Karpas-422 (cell line): ENCODE measurements at places on chromosomes 16 and 17. TPM values are rescaled to one million over a fixed set of nuclear protein-coding genes. Genes with fewer than 3 reads are reported as not detected.

The TOP3A gene
- 19.0 and 34.9 TPM in 2 replicates for total RNA-seq

The CDK3 gene
- total RNA-seq, result 4.7 and 5.1 TPM in 2 replicates

The C1QTNF8 gene
- total RNA-seq, result not detected in 2 replicates

The EVI2B gene
- total RNA-seq, result 0.76 and 5.0 TPM in 2 replicates

DNA sequence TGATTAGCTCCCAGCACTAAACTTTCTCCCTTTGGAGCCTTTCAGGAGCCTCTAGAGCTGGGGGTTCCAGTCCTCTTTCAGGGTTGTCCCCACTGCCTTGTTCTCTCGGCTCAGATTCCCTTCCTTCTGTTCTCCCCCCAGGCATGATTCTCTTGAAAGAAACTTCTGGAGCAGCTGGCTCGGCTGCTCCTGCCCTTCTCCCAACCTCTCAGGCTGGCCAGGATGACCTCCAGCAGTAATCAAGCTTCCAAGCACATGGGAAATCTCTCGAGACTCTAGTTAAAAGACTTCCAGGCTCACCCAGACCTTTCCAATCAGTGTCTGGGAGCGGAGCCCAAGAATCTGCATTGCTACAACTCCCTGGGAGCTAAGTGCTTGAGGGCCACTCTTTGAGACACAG is 3.6 kb downstream of the SDK2 start:
- H3K27ac ChIP-seq, result no peak overlapping the region
- no peaks in the 10 kb centered on the region for H3K27me3 ChIP-seq
- no peak for DNase-seq
- H3K4me1 ChIP-seq, result no peaks in the 10 kb centered on the region

DNA sequence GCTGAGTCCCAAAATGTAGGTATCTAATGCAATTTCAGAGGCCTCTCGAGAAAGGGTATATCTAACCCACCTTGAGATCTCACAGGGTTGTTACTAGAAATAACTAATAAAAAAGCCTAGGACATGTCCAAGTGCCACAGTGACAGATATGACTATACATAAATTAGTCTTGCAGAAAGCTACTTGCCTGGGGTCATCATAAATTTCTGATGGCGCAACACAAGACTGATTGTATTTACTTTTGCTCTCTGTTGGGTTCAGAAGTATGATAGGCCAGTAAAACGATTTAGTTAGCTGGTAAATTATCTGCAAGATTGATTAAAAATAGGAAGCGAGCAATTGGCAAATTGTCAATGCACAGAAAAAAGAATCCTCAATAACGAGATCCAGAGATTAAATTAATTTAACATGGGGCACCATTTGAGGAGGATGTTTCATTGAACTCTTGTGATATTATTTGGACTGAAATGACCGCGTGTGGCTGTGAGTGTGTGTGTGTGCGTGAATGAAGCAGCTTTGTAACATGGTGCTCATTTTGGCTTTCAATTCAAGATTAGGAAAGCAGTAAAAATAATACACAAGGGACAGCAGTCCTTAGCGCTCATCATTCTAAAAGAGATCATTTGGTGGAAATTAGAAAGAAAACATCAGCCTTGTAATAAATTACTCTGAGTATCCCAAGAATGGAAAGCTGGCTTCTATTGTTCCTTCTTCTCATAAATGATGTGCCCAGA is 157.4 kb upstream of the ZFHX3 start:
- H3K4me1 ChIP-seq, result no peaks in the 10 kb centered on the region
- H3K36me3 ChIP-seq, result no peaks in the 10 kb centered on the region
- H3K4me3 ChIP-seq, result no peak overlapping the region
- no peaks in the 10 kb centered on the region for H3K27me3 ChIP-seq
- no peak overlapping the region for H3K27ac ChIP-seq
- no peak for DNase-seq

DNA sequence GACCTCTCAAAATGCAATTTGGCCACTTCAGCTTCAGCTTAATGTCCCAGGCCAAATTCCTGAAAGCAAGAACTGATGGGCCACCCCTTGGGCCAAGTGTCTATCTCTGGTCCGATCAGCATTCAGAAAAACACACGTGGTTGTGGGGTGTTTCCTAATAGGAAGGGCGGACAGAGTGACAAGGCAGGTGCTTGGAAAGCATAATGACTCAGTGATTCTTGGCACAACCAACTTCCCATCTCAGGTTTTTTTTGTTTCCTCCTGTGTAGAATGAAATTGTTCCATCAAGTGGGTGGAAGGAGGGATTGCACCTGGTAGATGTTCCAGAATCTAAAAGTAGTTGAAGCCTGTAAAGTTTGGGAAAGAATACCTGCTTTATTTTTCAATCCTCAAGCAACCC is 155.6 kb downstream of the HS3ST2 start:
- H3K4me1 ChIP-seq, result no peaks in the 10 kb centered on the region
- H3K27ac ChIP-seq, result no peak overlapping the region
- H3K4me3 ChIP-seq, result no peak overlapping the region
- no peak for DNase-seq
- H3K36me3 ChIP-seq, result no peaks in the 10 kb centered on the region

DNA sequence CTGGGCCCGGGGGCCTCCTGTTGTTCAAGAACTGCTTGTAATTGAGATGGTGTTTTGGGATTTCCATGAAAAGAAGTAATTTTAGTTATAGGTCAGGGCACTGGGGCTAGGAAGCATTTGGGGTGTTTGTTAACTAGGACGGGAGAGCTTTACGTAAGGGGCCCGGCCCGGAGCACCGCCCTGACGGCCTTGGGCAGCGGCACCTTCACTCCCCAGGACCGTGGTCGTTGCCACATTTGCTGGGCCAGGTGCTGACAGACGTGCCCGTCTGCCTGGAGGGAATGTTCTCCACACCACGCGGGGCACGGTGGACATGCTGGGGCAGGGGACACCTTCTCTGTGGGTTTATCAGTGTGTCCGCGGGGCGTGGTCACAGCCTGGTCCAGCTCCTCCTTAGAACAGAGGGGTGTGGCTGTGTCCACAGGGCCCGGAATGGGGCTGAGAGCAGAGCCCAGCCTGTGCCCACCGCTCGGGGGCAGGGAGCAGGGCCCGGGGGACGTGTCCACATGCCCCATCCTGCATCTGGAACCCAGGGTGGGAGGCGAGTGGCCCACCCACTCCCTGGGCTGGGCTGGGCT is 57.7 kb downstream of the BAIAP2 start:
- H3K36me3 ChIP-seq, result no peaks in the 10 kb centered on the region
- no peak overlapping the region for H3K27ac ChIP-seq
- no peaks in the 10 kb centered on the region for H3K27me3 ChIP-seq
- H3K4me1 ChIP-seq, result peaks cover 8% of the 10 kb centered on the region

DNA sequence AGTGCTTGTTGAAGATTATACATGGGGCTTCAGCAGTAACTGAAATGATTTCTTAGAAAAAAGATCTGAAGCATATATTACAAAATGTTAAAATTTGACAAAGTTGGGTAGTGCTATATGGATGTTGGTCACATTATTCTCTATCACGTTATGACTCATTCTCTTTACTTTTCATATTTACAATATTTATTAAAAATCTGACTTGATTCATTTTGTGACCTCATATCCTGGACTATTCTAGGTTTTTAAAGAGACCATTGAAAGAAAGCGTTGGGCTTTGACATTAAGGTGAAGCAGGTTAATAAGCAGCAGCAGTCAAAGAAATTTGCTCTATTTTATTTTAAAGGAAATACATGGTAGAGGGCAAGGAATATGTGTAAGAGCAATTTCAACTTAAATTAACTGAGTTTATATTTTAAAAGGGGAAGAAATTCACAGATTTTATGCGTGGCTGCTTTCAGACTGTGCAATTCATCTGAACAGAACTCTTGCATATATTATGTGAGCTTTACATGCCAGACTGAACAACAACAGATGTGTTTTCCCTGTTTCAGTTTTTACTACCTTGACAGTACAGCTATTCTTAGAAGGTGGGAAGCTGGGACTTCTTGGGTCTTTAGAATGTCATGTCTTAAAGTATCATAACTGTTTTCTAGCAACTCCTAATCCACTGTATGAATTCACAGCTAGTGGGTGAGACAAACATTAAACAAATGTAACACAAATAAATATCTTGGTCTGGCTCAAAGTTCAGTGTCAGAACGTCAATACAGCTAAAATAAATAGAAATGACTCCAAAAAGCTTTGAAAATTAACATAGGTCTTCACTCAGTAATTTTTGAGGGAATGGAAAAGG is 10.4 kb upstream of the FAM20A start:
- no peak for DNase-seq
- no peak overlapping the region for H3K27ac ChIP-seq
- H3K27me3 ChIP-seq, result no peaks in the 10 kb centered on the region; the same call in 1 of the 2 replicates
- H3K4me1 ChIP-seq, result no peaks in the 10 kb centered on the region
- no peak overlapping the region for H3K4me3 ChIP-seq

- H3K27ac ChIP-seq, result no peak overlapping the region
- no peaks in the 10 kb centered on the region for H3K36me3 ChIP-seq
- DNase-seq, result no peak
- H3K4me1 ChIP-seq, result no peaks in the 10 kb centered on the region
- H3K4me3 ChIP-seq, result no peak overlapping the region
- no peaks in the 10 kb centered on the region for H3K27me3 ChIP-seq
Measured at GRCh38 chr17:48563385-48563838, 14.7 kb downstream of the HOXB4 start.

DNA sequence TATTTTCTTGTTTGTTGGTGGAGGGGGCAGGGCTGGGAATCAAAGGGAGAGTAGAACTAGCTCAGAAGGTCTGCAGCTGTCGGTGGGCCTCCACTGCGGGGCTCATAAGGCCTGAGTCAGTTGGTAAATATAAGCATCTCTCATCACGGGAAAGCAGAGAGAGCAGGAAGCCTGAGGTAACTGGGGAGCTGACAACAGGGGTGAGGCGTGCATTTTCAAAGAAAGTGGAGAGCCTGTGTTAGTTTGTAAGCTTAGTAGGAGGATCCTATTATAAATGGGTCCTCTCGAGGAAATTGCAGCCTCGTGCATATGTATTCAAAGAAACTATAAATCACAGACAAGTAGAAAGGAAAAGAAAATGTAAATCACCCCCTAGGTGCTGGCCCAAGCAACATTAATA is 221.0 kb upstream of the CDH13 start:
- H3K36me3 ChIP-seq, result no peaks in the 10 kb centered on the region
- no peak overlapping the region for H3K27ac ChIP-seq
- no peak overlapping the region for H3K4me3 ChIP-seq

DNA sequence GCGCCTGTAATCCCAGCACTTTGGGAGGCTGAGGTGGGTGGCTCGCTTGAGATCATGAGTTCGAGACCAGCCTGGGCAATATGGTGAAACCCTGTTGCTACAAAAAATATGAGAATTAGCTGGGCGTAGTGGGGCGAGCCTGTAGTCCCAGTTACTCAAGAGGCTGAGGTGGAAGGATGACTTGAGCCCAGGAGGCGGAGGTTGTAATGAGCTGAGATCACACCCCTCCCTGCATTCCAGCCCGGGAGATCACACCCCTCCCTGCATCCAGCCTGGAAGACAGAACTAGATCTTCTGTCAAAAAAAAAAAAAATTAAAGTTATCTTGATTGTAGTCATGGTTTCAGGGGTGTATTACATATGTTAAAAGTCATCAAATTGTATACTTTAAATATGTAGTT is 26.8 kb upstream of the GLG1 start:
- no peak overlapping the region for H3K27ac ChIP-seq
- DNase-seq, result no peak
- H3K4me3 ChIP-seq, result no peak overlapping the region
- H3K27me3 ChIP-seq, result no peaks in the 10 kb centered on the region
- peaks cover 51% of the 10 kb centered on the region for H3K36me3 ChIP-seq

DNA sequence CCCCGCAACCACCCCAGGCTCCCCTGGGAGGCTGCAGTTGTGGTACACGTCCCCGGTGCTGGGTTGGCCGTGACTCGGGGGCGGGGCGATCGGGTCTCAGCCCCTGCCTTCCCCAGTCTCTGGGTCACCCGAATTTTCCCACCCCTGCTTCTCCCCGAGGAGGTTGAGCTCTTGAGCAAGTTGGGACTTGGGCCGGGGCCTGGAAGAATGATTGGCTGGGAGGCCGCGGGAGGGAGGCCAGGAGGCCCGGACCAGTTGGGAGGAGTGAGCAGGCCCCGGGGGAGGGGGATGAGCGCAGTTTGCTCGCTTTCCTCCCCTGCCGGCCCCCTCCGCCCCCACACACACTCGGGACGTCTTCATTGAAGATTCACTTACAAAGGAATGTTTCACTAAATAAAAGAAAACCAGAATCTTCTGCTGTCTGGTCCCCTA is 4.5 kb upstream of the HEXIM1 start:
- no peaks in the 10 kb centered on the region for H3K36me3 ChIP-seq
- H3K4me3 ChIP-seq, result no peak overlapping the region
- peaks cover 16% of the 10 kb centered on the region for H3K4me1 ChIP-seq
- no peak overlapping the region for H3K27ac ChIP-seq
- H3K27me3 ChIP-seq, result no peaks in the 10 kb centered on the region

- H3K4me3 ChIP-seq, result no peak overlapping the region
- no peaks in the 10 kb centered on the region for H3K27me3 ChIP-seq
- H3K36me3 ChIP-seq, result no peaks in the 10 kb centered on the region
- H3K4me1 ChIP-seq, result peaks cover 13% of the 10 kb centered on the region
Measured at GRCh38 chr17:32396343-32396742, 46.4 kb downstream of the ZNF207 start.

DNA sequence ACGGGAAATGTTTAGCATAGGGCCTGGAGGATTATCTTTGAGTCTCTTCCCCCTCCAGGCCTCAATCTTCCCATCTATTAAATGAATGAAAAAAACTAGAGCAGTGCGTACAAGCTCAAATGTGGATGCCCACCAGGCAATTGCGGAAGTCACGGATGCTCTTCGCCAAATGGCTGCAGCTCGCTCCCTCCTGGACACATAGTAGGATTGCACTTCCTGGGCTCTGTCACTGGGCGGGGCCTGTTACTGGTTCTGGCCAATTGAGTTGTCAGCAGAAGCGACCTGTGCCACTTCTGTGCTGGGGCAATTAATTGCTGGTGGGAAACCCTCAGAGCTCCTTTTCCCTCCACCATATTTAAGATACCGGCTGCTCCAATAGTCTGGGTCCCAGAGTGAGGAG is 168.2 kb upstream of the IRX6 start:
- H3K27ac ChIP-seq, result no peak overlapping the region
- no peaks in the 10 kb centered on the region for H3K36me3 ChIP-seq
